NCI-H1436 treated with DMSO at 0.1 percent for 48 hours (cell line): ENCODE measurements at places on chromosomes 5 and 9.

GRCh38 chr5:86765778-86766502 is 148.2 kb downstream of the COX7C start:
- DNase-seq = no peak

DNA sequence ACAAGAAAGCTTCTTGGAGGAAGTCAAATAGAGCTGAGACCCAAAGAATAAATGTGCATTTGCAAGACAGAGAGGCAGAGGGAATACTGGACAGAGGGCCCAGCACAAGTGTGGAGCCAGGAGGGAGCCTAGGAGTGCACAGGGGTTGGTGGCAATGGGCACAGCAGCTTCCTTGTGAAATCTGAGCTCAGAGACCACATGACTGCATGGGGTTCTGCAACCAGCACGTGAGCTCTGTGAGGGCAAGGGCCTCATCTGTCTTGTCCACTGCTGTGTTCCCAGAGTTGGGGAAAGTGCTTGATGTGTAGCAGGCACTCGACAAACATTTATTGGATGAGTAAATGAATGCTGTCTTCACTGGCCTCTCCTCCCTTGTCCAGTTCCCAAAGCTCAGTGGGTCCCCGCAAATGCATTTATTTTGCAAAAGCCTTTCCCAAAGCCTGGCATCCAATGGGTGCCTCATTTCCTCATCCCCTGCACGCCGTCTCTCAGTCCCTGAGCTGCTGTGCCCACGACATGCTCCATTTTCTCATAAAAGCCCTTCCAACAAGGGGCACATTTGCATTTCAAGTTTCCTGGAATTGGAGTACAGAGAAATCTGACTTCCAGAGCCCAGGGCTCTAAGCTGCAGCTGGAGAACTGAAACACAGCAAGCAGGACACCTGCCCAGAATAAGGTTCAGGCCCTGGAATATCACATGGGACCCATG is 58.5 kb downstream of the KCNIP1 start:
- DNase-seq = no peak

DNA sequence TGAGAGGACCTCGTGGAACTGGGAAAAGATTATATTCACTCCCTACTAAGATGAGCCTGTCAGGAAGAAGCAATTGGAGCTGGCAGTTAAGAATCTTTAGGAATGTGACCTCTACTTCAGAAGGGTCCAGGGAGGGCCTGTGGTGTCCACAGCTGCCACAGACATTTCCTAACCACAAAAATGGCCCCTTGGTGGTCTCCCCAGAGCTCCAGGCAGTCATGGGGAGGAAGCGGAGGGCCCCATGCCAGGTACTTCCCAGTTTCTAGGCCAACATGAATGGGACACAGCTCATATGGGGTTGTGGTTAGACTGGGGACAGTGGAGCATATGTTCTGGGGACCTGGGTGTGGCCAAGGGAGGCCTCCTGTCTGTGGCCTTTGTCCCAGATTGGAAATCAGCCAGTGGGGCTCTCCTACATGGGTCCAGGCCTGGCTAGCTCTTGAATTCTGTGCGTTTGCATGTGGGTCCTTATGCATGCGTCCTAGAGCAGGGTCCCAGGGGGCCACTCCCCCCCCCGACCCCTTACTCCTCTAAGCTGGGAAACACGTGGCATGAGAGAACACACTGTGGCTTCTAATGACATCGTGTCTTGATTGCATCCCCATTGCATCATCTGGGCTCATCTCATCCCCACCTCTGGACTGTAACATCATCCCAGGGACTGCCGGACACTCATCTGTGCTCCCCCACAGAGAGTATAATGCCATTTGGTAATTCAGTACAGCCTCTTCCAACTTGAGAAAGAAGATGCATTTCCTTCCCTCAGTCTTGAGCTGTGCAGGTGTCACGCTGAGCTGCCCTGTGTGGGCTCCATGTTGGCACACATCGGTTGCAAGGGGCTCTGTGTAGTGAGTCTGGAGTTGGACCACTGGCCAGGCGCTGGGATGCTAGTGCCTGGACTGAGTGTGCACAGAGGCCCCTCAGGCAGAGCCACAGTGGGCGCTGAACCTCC is 31.3 kb downstream of the IRF1 start:
- no peak for DNase-seq

DNA sequence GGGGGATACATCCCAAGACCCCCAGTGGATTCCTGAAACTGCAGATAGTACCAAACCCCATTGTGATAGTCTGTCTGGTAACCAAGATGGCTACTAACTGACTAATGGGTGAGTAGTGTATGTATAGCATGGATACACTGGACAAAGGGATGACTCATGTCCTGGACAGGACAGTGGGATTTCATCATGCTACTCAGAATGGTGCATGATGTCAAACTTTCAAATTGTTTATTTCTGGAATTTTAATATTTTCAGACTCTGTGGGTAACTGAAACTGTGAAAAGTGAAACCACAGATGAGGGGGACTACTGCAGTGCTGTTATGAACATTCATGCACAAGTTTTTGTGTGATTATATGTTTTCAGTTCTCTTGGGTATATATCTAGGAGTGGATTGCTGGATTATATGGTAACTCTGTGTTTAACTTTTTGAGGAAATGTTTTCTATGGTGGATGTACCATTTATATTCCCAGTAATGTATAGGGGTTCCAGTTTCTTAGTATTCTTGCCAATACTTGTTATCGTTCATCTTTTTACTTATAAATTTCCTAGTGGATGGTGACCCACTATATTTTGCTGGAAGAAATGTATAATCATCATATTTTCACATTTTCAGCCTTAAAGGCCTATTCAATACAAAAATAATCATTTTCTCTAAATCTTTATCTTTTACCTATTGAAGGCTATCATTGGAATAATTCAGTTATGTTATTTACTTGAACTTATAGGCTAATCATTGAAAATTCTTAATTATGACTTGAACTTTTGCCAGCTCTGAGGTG is 140.9 kb downstream of the NR3C1 start:
- no peak for DNase-seq

GRCh38 chr5:134095887-134096589 is 18.4 kb upstream of the TCF7 start:
- no peak for DNase-seq

GRCh38 chr5:34982823-34983222 is 53.5 kb downstream of the DNAJC21 start:
- DNase-seq = no peak

DNA sequence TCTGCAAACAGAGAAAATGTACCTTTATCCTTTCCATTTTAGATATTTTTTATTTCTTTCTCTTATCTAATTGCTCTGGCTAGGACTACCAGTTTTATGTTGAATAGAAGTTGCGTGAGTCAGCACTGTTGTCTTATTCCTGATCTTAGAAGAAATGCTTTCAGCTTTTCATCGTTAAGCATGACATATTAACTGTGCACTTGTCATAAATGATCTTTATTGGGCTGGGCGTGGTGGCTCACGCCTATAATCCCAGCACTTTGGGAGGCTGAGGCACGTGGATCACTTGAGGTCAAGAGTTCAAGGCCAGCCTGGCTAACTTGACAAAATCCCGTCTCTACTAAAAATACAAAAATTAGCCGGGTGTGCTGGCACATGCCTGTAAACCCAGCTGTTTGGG is 8.2 kb upstream of the ECM2 start:
- DNase-seq = no peak

DNA sequence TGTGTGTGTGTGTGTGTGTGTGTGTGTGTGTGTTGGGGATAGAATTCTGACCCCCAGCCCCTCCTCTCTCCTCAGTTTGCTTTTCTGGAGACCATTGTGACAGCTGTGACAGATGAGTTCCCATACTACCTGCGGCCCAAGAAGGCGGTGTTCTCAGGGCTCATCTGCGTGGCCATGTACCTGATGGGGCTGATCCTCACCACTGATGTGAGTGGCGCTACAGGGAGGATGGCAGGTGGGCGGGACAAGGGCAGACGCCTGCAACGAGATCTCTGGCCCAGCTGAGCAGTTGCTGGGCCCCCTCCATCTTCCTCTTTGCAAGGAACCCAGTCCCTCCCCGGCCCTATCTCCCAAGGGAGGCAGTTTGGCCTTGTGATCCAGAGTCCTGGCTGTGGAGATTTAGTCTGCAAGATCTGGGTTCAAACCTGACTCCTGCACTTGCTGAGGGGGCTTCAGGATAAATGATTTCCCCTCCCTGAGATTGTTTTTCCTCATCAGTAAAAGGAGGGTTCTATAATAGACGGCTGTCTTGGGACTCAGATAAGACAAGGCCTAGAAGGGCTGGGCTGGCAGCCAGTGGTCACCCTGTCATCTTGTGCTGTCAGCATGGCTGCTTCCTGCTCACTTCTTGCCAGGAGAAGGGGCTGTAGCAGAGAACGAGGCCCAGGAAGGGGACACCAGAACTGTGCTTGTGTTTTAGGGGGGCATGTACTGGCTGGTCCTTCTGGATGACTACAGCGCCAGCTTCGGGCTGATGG is 14.1 kb downstream of the SLC6A7 start:
- no peak for DNase-seq

DNA sequence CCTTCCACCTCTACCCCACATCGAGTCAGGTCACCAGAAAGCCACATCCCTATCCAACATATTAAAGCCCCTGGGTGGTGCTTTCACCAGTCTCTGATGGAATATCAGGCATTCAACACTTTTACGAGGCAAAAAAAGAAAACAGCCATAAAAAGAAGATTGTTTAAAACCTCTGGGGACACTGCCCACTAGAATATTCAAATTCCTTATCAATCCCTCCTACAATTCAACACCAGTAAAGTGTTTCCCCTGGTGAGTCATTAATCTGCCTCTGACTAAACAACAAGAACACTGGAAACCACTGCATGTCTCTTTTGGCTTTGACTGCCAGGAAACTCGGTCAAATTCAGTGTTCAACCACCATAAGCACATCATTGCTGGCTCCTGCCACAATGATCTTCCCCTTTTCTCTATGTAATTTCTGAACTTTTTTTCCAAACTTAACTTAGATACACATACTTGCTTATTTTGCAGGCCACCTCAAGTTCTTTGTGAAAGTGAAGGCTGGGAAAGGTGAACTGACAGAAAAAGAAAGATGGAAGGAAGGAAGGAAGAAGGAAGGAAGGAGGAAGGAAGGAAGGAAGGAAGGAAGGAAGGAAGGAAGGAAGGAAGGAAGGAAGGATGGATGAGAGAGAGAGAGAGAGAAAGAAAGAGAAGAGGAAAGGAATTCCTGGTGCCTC is 105.3 kb downstream of the PAX5 start:
- no peak for DNase-seq

GRCh38 chr9:127977009-127977883 is 3.5 kb downstream of the EEIG1 start:
- no peak for DNase-seq

- DNase-seq = no peak
These were observed 811.0 kb downstream of the NR2F1-AS1 start for GRCh38 chr5:92769978-92770377.

GRCh38 chr9:97501177-97501971 is at the start of gene TMOD1:
Gene TMOD1 (plus strand): TSS chr9:97501666. CDS start chr9:97524189, 22,523 bp downstream.
- no peak for DNase-seq

- no peak for DNase-seq
These were observed 61.7 kb upstream of the PDE4D start for GRCh38 chr5:59955241-59955640.

DNA sequence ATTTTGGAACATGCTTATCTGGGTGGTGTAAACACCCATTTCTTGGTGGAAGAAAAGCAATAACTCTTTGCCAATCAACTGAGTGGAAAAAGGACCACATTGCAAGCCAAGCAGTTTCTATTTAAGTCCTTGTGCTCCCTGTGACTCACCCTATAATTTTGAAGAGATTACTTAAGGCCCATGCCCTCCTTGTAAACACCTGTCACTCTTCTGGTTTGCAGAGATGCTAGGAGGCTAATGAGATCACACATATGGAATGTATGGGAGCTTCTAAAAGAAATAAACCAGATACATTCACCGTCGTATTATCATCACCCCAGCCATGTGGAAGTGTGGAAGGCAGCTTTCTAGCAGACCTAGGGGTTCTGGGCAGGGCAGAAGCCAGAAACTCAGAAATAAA is 337.1 kb downstream of the GADD45G start:
- peak; percentile 47 for DNase-seq

DNA sequence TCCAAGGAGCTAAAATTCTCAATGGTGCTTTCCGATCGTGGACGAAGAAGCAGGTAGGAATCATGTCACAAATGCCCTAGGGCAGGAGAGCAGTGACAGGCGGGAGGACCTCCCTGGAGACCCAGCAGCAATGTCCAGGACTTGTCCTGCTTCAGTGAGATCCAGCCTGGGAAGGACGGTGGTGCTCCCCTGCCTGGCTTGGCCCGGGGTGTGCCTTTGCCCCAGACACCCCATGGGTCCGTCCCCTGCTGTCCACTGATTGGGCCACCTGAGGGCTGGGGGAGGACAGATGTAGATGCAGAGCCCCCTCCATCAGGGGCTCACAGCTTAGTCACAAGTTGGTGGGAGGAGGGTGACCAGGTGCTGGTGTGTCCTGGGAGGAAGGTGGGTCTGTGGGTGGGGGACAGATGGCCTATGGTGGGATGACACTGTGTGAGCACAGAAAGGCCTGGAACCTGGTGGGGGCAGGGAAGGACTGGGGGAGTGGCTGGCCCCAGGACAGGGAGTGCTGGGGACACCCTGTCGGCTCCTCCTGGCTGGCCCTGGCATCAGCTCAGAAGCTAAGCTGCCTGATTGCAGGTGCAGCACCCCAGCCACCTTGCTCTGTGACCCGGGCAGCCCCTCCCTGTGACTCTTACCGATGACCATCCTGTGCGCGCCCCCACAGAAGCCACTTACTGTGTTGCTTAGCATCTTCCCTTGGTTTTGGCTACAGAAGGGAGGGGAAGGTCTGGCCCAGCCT is 82.0 kb downstream of the PHF2 start:
- DNase-seq = no peak

DNA sequence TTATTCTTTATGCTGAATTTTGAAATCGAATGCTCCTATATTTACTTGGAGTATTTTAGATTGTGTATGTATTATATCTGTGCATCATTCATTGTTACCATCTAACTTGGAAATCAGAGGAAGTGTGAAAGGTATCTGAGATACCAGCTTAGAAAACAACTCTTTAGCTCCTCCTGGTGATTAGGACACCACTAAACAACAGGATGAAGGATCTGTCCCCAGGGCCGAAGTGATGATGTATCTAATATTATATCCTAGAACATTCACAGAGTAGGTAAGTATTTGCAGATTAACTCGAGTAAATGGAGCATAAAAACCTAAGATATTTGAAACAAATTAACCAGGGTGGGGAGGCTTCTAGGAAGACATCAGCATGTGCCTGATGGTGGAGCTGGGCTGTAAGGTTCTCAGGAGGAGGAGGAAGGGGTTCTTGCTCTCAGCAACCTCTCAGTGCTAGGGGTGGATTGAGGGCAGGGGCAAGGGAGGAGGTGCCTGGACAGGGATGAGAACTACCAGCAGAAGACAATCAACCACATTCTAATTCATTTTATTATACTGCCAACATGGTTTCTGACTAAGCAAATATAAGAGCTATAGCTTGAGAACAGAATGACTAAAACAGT is 2.6 kb upstream of the NFIL3 start:
- DNase-seq = no peak

DNA sequence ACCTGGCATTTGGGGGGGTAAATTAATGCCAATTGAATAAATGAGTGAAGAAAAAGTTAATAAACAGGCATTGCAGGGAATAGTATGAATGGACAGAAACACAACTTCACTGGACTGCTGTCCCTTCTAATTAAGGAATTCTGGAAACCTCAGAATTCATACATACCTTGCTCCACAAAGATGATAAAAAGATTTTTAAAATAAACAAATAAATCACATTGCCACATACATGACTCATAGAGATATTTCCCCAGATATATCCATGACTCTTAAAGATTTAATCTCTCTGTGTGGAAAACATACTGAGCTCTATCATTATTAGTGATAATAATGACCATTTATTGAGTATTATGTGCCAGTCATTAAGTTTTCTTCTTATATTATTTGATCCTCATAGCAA is 469.0 kb upstream of the MEF2C start:
- DNase-seq = no peak

GRCh38 chr5:73735032-73735734 is 109.2 kb downstream of the ARHGEF28 start:
- no peak for DNase-seq

- no peak for DNase-seq
These were observed 407.4 kb downstream of the DMAC1 start for GRCh38 chr9:7392148-7392547.
